H9 (cell line): ENCODE measurements at places on chromosomes 6 and 20.

- DNase-seq: no peak
These were observed 33.4 kb upstream of the EYA4 start for GRCh38 chr6:133207754-133208153.

DNA sequence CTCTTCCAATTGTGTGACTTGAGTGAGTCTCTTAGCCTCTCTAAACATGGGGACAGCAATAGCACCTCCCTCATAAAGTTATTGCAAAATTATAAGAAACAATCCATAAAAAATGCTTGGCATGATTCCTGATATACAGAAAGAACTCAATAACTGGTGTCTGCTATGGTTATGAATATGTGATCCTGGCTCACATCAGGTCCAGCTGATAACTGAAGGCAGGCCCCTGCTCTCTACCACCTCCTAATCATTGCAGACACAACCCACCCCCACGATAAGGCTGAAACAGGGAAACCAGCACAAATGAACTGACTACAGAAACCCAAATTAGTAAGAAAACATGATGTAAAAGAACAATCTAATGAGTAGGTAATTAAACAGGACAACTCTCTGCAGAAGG, 5.4 kb downstream of the TRIM15 start:
- no peak for DNase-seq

GRCh38 chr6:145891565-145891964, 72.6 kb downstream of the SHPRH start:
- DNase-seq: no peak

DNA sequence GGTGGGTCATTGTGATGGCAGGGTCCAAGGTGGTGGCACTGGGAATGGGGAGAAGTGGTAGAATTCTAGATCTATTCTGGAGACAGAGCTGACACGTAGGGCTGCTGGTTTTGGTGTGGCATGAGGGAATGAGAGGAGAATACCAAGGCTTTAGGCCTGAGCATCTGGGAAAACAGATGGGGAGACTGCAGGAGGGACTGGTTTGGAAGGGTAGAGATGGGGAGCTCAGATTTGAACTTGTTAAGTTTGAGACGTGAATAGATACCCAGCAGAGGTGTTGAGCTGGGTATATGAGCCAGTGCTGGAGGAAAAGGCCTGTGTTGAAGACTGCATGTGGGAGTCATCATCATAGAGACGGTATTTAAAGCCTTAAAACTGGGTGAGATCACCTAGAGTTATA, 17.5 kb downstream of the TRMT6 start:
- DNase-seq: no peak

DNA sequence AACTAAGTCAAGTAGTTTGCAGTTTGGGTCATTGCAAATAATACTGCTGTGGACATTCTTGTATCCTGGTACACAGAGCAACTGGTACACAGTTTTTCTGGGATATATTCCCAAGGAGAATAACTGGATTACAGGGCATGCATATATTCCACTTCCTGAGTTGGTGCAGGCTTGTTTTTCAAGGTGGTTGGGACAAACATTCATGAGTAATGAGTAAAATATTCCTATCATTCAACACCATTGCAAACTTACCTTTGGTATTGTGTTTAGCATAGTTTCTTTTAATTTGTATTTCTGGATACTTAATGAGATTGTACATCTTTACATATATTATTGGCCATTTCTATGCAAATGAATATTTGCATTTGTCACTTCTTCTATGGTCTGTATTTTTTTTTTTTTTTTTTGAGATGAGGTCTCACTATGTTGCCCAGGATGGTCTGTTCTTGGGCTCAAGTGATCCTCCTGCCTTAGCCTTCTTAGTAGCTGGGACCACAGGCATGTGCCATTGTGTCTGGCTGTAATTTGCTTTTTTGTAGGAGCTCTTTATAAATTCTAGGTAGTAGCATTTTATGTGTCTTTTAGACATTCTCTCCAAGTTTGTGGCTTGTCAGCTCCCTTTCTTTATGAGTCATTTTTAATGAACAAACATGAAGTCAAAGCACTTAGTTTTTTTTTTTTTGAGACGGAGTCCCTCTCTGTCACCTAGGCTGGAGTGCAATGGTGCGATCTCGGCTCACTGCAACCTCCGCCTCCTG, 158.7 kb downstream of the SOX4 start:
- DNase-seq: no peak

DNA sequence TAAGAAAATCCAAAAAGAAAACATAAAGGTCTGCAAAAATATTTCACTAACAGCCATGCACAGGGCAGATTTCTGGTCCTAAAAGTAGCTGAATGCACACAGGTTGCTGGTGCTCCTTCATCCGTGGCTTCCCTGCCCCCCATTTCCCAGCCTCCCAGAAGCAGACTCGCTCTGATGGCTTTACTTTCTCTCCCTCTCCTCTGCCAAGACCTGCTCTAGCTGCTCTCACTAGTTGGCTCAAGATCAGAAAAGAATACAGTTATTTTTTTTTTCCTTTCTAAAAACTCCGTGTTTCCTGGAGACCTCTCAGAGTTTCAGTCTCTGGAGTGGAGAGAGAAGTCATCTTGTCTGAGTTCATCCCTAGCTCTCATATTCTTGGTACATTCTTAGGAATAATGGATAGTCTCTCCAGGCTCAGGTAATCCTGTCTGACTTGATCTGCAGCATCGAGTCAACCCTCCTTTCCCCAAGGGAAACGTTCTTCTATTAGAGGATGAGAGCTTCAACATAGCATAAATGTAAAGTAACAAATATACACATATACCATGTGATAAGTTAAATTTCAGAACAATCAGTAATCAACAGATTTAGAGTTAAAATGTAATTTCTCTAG, 214.2 kb downstream of the TBC1D7 start:
- no peak for DNase-seq

DNA sequence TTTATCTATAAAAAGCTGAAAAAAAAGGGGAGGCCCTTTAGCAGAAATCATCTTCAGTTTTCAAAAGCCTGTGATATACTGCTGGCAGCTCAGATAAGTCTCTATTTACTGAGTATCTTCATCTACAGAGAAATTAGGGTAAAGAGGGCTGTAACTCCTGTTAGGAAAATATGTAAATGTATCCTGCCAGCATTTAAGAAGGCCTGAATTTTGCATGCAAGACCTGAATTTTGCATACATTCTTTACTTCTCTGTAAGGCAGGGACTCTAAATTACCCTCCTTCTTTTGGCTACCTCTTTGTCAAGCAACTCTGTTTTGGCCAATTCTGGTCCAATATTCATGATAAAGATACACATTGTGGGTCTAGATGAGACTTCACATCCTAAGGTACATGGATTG, 150.6 kb upstream of the SPACA1 start:
- DNase-seq: no peak

DNA sequence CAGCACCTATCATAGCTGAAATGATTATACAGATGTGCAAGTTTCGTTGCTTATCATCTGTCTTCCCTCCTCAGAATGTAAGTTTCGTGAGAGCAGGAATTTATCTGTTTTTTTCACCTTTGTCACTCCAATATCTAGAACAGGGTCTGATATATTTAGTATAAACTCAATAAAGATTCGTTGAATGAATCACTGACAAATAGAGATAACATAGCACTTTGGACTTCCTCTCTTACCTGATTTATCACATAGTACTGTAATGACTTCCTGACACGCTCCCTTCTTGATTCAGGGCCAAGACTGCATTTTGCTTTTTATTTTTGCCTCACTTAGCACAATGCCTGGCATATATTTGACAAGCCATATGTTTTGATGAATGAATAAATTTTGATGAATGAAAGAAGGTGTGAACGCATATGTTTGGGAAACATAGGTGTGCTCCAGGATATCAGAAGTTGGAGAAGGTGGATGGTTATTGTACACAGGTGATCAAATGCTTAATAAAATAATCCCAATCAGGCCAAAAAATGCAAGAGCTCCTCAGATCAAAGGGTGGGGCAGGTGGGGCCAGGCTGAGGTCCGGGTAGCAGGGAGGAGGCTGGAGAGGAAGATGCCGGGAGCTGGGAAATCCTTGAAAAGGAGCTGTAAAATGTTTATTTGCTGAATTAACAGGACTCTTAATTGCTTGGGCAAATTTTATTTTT, 33.0 kb downstream of the PIM1 start:
- DNase-seq: no peak

- DNase-seq: no peak
These were observed 30.2 kb downstream of the CHD6 start for GRCh38 chr20:41587956-41588355.

- DNase-seq: no peak
These were observed 15.2 kb downstream of the NPEPL1 start for GRCh38 chr20:58707770-58708169.
